NCI-H446 treated with DMSO at 0.1 percent for 48 hours (cell line): ENCODE measurements at places on chromosomes 12 and 14.
A peak's percentile ranks its signal among the peaks of the same experiment; 100 is the strongest.

DNA sequence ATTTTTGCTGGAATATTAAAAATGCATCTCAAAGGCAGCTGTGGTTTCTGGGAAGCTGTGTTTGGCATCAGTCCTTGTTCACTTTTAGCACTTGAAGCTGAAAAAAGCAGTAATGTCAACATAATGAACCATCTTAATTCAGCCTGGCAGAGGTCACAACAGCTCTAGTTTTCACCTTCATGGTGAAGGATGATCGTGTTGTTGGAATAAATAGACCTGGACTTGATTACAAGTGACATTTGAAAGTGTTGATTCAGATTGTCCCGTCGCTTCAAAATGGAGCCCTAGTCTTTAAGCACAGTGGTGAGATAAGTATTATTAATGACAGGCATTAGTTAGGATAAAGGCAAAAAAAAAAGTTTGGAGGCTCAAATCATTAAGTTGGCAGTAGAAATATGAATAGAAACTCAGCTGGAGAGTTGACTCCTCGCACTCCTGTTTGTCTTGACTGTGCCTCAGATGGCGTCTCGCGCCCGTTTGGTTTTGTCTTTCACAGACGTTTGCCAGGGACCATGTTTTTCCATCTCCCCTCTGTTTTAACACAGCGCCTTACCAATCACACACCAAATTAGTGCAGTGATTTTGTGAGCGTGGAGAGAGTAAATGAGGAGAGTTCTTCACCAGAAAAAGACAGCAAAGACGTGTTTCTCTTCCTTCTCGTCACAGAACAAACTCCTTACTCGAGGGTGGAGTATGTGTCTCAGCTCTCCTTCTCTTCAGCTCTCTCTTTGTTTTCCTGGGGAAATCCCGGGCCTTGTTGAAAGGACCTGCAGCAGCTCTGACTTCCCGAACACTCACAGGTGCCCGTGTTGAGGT lies 53.4 kb upstream of the MMP17 start:
- DNase-seq, result no peak

DNA sequence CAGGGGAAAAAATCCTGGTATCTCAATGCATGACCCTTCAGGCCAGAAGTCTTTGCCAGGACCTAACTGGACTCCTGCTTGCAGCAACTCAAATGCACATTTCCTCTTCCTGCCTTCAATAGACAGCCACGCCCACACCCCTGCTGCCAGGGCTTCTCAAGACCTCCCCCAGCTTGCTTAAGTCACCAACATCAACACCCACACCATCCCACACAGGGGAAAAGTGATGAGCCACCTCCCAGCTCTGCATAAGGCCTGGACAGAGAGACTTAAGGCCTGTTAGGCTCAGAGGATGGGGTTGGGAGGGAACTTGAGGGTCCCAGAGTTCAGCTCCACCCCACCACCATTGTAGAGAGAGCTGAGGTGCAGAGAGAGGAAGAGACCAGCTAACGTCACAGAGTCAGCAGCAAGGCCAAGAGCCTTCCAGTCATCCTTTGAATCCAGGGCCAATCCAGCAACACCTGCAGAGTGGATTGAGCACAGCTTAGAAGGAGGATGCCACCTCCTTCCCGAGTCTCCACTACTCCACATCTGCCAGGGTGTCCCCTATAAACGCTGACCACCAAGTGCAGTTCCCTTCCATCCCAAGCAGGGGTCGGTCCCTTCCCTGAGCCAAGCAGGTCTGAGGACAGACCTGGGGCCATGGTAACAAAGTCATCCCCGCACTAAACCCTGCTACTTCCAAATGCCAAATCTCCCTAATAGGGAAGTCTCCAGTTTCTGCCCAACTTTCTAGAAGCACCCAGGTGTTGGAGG lies 50.0 kb downstream of the KDM2B start:
- DNase-seq, result no peak

- no peak for DNase-seq
These were observed 186.4 kb upstream of the PRMT8 start for GRCh38 chr12:3304436-3305165.

- no peak for DNase-seq
These were observed 10.1 kb downstream of the TBX3 start for GRCh38 chr12:114673901-114674250.

DNA sequence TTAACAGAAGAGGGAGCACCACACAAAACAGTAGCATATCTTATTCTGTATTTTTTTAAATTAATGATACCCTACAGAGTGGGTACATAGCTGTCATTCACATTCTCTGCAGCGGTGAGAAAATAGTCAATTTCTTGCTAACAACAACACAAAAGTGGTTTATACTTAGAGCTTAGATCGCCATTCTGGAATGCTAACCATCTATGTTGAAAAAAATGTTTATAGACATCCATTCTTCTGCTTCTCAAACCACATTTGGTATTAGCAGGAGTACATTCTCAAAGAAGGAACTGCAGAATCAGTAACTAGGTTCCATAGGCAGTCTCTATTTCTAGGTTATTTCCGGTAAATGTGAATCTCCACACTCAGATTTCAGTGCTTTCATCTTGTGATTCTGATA lies 185.9 kb downstream of the PPFIA2 start:
- peak; percentile 32 for DNase-seq

GRCh38 chr12:33596061-33596460 lies 156.4 kb upstream of the SYT10 start:
- DNase-seq, result no peak

DNA sequence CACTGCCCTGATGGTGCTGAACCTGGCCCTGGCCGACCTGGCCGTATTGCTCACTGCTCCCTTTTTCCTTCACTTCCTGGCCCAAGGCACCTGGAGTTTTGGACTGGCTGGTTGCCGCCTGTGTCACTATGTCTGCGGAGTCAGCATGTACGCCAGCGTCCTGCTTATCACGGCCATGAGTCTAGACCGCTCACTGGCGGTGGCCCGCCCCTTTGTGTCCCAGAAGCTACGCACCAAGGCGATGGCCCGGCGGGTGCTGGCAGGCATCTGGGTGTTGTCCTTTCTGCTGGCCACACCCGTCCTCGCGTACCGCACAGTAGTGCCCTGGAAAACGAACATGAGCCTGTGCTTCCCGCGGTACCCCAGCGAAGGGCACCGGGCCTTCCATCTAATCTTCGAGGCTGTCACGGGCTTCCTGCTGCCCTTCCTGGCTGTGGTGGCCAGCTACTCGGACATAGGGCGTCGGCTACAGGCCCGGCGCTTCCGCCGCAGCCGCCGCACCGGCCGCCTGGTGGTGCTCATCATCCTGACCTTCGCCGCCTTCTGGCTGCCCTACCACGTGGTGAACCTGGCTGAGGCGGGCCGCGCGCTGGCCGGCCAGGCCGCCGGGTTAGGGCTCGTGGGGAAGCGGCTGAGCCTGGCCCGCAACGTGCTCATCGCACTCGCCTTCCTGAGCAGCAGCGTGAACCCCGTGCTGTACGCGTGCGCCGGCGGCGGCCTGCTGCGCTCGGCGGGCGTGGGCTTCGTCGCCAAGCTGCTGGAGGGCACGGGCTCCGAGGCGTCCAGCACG lies 4.7 kb downstream of the LTB4R start:
- DNase-seq, result no peak

- no peak for DNase-seq
These were observed 6.4 kb downstream of the CSRP2 start for GRCh38 chr12:76872415-76872814.

DNA sequence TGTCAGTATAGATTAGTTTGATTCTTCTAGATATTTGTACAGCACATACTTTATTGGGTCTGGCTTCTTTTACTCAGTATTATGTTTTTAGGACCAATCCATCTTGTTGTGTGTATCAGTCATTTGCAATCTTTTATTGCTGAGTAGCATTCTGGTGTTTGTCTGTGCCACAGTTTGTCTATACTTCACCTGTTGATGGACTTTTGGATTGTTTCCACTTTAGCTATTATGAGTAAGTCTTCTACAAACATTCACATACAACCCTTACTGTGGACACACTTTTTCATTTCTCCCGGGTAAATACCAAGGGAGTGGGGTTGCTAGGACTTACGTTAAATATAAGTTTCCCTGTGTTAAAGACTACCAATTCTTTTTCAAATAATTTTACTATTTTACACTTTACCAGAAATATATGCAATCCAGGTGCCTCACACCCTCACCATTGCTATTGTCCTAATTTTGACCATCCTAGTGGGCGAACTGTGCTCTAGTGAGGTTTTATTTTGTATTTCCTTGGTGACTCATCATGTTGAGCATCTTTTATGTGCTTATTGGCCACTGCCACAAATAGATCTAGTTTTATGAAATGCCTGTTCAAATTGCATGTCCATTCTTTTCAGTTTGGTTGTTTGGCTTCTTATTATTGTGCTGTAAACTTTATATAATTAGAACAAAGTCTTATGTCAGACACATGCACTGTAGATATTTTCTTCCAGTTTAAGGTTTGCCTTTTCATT lies 304.7 kb upstream of the TMTC1 start:
- no peak for DNase-seq

DNA sequence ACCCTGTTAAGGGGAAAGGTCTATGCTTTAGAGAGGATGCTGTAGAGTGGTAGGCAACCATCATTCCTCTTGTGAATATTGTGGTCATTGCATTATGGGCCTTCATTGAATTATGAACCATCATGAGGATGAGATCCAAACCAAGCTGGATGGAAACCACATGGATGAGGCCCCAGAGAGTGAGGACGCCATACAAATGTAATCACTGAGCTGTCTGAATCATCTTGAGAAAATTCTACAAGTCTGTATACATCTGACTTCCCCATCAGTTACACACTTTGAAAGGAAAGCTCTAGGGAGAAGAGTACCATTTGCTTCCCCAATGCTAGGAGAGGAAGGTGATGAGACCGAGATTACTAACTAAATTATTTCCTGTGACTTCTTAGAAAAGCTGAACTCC lies 172.9 kb downstream of the CACNA1C start:
- DNase-seq, result no peak

DNA sequence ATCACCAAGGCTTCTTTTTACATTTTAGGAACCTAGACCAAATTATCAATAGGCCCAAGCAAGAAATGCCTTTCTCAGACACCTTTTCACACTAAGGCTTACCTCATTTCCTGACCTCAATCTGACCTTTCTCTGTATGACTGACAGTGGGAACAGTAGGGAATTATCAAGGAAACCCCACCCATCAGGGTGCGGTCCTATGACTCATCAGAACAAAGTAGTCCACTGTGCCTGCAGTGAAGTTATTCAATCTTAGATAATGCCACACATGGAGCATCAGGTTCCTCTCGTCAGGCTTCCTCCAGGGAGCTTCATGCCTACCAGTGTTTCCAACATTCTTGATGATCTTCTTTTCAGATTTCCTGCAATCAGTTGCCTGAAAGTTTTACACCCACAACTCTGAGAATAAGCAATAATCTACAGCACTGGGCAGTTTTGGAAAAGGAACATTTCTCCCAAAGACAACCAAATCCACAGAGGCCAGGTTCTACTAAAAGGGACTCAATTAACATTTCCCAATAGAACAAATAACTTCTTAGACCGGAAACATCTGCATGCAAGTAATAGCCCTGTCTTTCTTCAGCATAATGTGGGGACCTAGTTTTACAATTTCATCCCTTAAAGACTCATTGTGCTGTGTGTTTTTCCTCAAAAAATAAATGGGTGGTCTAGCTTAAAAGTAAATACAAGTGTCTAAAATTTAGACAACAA lies 35.9 kb upstream of the TMTC2 start:
- no peak for DNase-seq

DNA sequence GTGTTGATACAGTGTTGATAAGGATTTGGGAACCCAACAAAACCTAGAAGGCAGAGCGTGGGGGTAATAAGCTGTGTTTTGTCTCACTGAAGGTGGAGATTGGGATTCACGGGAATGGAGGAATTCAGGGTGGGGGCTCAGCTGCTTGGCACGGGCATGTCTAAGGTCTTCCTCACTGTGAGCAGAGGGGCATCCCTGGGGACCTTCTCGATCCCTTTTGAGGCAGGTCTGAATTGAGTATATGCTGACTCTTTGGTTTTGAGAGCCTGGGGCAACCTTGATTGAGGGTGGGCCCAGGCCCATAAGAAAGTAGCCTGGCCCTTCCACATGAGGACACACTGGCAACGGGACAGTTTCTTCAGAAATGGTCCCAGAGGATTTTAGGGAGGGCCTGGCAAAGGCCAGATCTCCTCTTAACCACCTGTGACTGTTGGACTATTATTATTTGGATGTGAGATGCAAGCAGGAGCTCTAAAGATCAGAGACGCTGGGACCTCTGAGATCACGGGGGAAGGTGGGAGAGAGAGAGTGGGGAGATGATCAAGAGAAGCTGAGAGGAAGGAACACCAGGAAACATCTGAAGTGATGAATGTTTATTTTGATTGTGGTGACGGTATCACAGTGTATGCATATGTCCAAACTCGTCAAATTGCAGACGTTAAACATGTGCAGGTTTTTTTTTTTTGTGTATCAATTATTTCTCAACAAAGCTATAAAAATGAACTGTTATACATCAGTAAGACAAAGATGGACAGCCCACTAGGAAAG lies 48.4 kb downstream of the SMIM41 start:
- DNase-seq, result no peak

- peak; percentile 15 for DNase-seq
These were observed 362.0 kb downstream of the ETNK1 start for GRCh38 chr12:22986997-22987396.

DNA sequence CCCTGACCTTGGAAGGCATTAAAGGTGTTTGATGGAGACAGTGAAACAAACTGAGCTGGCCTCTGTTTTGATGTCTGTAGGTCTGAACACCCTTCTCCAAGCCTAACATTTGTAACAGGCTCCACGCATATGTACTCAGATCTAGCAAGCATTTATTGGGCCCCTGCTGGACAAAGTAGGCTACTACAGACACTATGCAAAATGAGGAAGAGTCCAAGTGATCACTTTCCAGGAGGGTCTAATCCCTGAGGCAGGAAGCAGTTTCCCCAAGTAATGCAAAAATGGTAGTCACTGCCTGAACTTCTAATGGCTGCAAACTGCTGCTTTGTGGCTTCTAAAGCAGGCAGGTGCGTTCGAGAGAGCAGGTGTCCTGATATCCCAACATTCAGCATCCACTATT lies 405.8 kb downstream of the MED13L start:
- DNase-seq, result peak; percentile 6

GRCh38 chr12:96434107-96434506 lies 33.9 kb upstream of the CDK17 start:
- DNase-seq, result no peak

- DNase-seq, result no peak
These were observed 42.8 kb downstream of the ACSM4 start for GRCh38 chr12:7346551-7347225.

DNA sequence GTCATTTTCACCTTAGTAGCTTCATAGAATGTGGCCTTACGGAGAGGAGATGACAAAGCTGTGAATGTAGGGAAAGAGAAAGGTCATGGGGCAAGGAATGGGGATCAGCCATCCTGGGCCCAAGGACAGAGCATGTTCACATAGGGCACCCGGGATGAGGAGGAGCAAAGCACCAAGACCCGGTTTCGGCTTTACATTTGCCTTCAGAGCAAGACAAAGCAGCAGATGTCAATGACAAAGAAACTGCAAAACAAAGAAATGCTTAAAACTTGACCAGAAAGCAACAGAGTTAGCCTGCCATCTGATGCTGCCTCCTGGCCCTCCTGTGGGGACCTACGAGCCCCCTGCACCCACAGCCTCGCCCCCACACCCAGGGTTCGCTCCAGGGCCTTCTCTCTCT lies 249.2 kb downstream of the SLC41A2 start:
- DNase-seq, result no peak
